ENCODE measurements at places on chromosomes 7 and 10.
A peak's percentile ranks its signal among the peaks of the same experiment; 100 is the strongest.

- no peak for DNase-seq
Measured at GRCh38 chr10:78398382-78398781, 364.7 kb downstream of the RPS24 start.

- no peak for DNase-seq
Measured at GRCh38 chr10:128874331-128874730, 592.7 kb upstream of the MGMT start.

DNA sequence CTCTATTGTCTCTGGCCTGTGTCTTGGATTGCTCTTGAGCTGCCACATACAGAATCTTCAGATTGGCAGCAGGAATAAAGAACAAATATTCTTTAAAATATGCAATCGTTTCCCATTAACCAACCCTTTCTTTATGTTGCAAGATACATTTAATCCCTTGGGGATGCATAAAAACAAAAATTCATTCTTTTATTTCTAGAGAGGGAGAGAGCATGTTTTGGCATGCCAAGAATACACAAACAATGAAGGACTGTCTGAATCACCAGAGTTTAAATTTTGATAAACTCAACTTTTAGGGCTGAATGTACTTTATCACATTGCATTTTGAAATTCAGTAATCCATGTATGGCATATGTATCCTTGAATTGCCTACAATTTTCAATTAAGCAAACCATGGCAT lies 154.3 kb upstream of the SEMA3D start:
- no peak for DNase-seq

- DNase-seq: no peak
Measured at GRCh38 chr10:71432956-71433767, 36.4 kb downstream of the CDH23 start.

GRCh38 chr10:80497187-80498077 lies 40.3 kb upstream of the SH2D4B start:
- no peak for DNase-seq

- DNase-seq: no peak
Measured at GRCh38 chr10:7546385-7546967, 120.3 kb downstream of the ITIH5 start.

GRCh38 chr7:52992001-52992400 lies 43.4 kb upstream of the POM121L12 start:
- no peak for DNase-seq

- DNase-seq: no peak
Measured at GRCh38 chr10:111488668-111489067, 411.8 kb downstream of the ADRA2A start.

DNA sequence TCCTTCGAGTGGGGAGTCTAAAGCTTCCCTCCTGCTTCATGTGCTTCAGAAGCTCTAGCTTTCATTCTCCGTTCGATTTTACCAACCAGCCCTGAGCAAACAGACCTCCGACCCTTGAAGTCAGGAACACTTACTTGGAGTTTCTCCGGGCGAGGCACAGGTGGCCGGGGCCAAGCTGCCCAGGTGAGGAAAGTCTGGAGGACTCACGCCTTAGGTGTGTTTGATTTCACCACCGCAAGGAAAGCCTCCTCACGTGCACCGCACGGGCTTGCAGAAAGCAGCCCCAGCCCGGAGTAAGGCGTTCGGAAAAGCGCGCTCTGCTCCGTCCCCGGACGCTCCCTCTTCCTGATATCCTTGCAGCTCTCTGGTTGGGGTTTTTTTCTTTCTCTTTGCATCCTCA lies 30.1 kb upstream of the CNPY1 start:
- no peak for DNase-seq

DNA sequence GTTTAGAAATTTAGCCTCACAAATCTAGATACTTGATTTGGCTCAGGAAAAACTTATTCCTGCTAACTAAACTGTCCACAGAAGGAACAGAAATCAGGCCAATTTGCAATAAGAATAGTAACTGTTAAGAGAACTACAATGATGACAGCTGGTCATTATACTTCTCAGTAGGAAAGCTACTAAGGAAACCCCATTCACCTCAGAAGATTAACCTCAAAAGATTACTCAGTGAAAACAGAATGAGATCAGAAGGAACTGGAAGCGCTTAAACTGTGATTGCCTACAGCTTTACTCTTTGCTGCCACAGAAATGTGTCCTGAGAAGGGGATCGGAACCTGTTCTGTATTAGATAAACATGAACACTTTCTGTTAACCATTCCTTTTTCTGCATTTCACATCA lies 24.3 kb upstream of the DNAJB12 start:
- no peak for DNase-seq

DNA sequence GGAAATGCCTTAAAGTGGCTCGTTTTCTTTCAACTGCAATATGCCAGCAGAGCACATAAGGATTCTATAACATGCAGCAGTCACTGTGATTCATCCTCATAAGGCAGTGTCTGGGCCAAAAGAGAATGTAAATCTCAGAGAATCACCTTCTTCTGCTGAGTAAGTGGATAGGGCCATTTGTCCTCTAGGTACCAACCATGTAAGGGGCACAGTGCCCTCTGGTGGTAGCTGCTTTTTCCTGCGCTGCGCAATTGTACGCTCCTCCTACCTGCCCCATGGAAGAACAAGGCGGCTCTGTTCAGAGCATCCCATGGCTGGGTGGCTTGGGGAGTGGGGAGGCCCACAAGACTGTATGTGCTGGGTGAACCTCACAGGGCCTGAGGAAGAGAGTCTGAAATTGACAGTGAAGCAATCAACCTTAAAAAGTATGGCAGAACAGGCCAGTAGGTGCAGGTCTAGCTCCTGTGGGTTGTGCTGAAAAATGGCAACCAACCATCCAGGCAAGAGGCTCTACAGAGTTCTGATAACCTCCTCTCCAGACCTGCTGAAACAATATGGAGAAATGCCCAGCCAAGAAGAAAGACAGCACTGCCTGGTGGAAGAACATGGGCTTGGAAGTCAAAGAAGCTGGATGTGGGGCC lies 78.6 kb upstream of the C10orf90 start:
- peak; percentile 5 for DNase-seq

- DNase-seq: no peak
Measured at GRCh38 chr7:92421676-92422435, 25.4 kb upstream of the GATAD1 start.

GRCh38 chr7:112067632-112068540 lies 138.3 kb downstream of the DOCK4 start:
- no peak for DNase-seq

GRCh38 chr7:83077328-83077727 lies 85.4 kb downstream of the PCLO start:
- DNase-seq: no peak

DNA sequence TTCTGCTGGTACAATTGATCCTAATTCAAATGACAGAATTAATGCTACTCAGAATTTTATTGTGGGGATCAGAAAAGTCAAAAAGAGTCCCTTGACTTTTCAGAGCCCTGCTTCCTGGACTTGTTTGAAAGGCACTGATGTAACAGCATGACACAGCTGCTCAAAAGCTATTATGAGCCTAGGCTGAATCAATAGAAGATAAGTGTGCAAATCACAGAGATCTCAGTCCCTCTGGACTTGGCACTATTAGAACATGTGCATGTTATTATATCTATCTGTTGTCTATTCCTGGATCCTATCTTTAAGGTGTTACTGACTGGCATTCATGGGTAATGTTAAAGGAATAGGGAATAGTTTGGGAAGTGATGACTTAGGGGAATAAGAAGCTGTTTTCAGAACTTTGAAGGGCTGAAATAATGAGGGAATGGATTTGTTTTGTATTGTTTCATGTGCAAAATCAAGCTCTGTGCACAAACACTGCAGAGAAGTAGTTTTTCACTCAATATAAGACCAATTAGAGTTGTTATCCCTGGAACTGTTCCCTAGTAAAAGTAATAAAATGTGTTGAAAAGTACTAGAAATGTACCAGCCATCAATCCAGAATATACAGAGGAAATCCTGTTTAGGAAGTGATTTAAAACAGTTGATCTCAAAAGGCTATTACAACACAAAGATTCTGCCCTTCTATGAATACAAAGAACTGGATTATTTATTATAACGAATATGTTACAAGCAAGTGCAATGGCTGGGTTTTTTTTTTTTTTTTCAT lies 814.9 kb upstream of the C7orf33 start:
- DNase-seq: no peak

- no peak for DNase-seq
Measured at GRCh38 chr10:17768496-17768895, 16.5 kb downstream of the TMEM236 start.

DNA sequence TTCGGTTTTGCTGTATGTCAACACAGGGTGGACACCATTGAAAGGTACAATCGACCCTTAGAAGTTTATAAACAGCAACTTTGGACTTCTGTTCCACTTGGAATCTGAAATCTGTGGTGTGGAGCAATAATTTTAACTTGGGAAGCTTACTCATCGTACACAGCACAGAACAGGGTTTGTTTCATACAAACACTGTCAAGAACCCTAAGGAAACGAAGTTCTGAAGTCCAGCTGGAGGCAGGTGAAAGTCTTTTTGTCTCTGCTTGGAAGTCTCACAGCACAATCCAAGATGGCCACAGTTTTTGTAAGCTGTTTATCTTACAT lies 31.5 kb downstream of the NMT2 start:
- no peak for DNase-seq

DNA sequence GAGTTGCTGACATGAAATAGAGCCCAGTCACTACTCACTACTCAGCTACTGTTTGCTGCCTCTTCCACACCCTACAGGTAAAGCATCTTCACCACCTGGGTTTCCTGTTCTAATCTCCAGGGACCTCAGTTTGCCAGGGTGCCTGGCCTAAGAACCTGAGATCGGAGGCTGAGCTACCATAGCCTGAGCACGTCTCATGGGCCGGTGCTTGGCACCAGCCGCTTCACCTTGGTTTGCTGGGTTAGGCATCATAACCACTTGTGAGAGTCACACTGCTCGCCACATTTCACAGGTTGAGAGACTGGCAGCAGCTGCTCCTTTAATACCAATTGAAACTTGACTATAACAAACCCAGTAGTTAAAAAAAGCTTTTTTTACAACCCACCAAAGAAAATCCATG lies 75.1 kb downstream of the EMX2 start:
- DNase-seq: no peak

GRCh38 chr7:141713890-141714289 lies 5.7 kb downstream of the WEE2 start:
- no peak for DNase-seq

DNA sequence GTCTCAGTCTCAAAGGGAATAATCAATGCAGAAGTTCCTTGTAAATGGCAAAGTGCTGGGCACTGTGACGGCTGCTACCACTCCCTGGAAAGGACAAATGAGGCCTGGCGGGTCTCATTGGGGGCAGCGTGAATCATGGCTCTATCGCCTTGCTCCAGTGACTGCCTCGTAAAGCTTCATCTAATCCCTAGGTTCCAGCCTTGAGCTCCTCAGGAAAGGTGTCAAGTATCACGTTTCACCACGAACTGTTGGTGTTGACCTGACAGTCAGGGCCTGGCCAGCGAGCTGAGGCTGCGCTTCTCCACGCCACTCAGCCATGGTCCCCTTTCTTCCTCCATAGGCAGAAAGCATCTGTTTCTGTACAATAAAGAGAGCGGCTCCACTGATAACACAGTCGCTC lies 126.7 kb upstream of the ZNF32 start:
- DNase-seq: no peak

DNA sequence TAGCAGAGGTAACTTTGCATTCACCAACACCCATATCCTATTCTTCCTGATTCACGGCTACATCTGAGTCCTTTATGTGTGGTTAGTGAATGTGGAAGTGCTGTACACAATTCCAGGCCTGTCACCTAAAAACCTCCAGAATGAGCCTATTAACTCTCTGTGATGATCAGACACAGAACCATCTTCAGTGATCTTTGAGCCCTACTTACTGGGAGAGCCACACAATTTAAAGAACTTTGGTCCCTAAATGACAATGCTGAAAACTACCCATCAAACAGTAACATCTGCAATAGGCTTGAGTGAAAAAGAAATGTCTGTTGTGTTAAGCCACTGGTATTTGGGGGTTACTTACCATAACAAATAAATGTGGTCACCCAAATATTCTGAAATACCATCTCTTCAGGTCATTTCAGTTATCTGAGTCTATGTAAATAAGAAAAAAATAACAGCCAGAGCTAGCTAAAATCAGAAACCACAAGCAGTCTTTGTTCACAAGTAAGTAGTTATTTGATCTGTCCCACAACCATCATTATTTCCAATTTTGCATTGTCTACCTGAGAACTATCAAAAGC lies 145.7 kb downstream of the HGF start:
- DNase-seq: no peak

GRCh38 chr7:20095436-20095835 lies 121.7 kb downstream of the MACC1 start:
- no peak for DNase-seq

GRCh38 chr10:73838008-73838567 lies 26.7 kb upstream of the NDST2 start:
- no peak for DNase-seq

DNA sequence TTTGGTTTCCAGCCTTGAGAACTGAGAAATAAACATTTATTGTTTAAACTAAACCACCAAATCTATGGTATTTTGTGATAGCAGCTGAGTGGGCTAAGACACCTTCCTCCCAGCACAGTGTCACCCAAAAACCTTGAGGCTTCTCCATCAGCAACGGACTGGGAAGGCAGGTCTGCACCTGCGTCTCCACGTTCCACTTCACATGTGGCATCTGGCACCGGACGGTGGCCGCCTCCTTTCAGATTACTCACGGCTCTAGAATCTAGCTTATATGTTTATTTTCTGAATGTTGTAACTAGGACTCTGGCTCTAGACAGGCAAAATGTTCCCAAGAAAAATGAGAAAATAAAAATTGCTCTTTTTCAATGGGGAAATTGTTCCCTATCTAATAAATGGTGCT lies 201.0 kb downstream of the ADARB2 start:
- no peak for DNase-seq

- no peak for DNase-seq
Measured at GRCh38 chr7:143384148-143384547, 3.0 kb downstream of the ZYX start.

GRCh38 chr7:153627323-153627722 lies 424.9 kb upstream of the DPP6 start:
- no peak for DNase-seq

- DNase-seq: no peak
Measured at GRCh38 chr10:132058793-132059759, 6.7 kb upstream of the JAKMIP3 start.

- no peak for DNase-seq
Measured at GRCh38 chr10:109343293-109343692, 580.0 kb downstream of the XPNPEP1 start.

GRCh38 chr10:114823077-114823463 lies 1.5 kb downstream of the FHIP2A start:
- no peak for DNase-seq

DNA sequence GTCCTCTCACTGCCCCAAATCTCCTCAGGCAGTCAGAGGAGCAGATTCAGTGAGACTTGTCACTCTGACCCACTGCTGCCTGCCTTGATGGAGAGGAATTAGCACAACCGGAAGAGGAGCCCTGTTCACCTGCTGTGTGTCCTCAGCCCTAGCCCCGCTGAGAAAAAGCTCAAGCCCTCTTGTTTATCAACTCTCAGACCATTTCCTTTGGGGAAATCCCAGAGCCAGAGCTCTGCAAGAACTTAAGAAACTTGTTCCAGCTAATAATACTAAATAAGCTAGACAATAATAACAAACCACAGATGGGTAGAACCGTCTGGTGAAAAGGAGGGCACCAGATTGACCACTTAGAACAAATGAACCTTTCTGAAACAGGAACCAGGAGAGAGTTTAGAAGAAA lies 37.7 kb upstream of the ITGB1 start:
- DNase-seq: no peak

GRCh38 chr10:59901470-59901869 lies 4.9 kb downstream of the CCDC6 start:
- no peak for DNase-seq

GRCh38 chr7:116616555-116617059 lies 55.4 kb upstream of the MET start:
- DNase-seq: no peak

GRCh38 chr7:122430710-122431109 lies 126.2 kb upstream of the FEZF1 start:
- no peak for DNase-seq

All from CD4-positive, alpha-beta T cell treated with Interleukin-6 at 100 ng/mL for 8 hours (primary cell).